ENCODE measurements at places on chromosomes 3 and 15. TPM values are rescaled to one million over a fixed set of nuclear protein-coding genes. Genes with fewer than 3 reads are reported as not detected.
A peak's percentile ranks its signal among the peaks of the same experiment; 100 is the strongest.

- no peak for DNase-seq
Observed at GRCh38 chr15:63544258-63545026, 40.0 kb downstream of the USP3 start.

The TEX9 gene
- total RNA-seq: 2.6 TPM

The CD200 gene
- total RNA-seq: 23.5 TPM

The ZNF35 gene
- 8.3 TPM for total RNA-seq

The LRRN1 gene
- total RNA-seq: 0.58 TPM

GRCh38 chr15:65832549-65833364 is 36.5 kb upstream of the RAB11A start:
- DNase-seq: peak; percentile 45

DNA sequence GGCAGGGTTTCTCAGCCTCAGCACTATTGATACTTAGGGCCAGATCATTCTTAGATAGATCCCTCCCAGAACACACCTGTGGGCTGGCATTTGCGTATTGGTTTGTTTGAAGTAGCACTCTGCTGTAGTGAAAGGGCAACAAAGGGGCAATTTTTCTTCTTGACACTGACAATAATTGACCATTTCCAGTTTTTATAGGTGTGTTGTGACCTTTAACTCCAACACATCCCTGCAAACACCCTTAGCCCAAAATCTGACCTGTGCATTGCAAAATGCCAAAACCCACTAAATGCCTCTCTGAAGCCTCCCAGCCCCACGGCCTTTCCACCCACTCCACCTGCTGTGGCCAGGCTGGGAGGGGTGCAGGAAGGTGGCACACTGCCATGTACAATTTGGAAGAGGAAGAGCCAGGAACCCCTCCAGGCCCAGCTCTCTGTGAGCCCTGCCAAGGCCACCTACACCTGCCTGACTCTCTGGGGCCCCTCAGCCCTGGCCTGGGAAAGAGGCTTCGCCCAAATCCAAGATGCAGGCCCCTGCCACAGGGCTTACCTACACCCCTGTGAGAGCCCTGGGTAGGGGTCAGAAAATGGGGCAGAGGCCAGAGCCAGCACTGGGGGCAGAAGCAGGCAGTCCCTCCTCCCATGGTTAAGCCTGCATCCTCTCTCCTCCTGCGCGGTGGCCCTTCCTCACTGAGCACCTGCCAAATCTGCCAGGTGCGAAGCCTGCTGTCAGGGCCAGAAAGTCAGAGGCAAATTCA is 9.6 kb upstream of the CYP11A1 start:
- DNase-seq: no peak

DNA sequence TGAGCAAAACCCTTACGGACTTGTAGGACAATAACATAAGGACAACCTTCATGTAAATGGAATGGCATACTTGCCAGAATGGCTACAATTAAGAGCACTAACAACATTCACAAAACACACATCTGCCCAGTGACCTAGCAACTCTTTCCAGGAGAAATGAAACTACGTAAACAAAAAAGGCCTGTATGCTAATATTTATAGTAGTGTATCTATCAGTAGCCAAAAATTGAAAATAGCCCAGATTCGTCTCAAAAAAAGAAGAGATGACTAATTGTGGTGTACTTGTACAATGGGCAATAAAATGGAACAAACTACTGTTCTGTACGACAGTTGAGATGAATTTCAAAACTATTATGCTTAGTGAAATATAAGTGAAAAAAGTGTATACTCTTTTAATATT is 38.4 kb downstream of the CMC1 start:
- no peak for DNase-seq

- DNase-seq: no peak
Observed at GRCh38 chr3:62467966-62468722, 94.8 kb upstream of the FEZF2 start.

- no peak for DNase-seq
Observed at GRCh38 chr15:60134609-60135008, 130.5 kb downstream of the FOXB1 start.

DNA sequence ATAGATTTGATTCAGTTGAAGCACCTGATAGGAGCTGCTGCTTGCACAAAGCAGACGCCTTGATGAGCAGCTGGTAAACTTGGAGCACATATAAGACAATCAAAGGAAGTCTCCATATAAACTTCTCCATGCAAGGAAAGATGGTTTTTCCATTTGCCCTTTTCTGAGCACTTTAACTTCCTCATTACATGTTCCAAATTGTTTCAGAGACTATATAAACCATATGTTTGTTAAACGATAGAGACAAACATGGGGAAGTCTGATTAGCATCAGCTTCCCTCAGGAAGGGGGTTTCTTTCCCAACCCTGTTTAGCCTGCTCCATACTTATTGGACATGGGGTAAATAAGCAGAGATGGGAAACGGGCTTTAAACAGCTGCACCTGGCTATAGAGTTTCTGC is 88.0 kb downstream of the DHX36 start:
- no peak for DNase-seq

DNA sequence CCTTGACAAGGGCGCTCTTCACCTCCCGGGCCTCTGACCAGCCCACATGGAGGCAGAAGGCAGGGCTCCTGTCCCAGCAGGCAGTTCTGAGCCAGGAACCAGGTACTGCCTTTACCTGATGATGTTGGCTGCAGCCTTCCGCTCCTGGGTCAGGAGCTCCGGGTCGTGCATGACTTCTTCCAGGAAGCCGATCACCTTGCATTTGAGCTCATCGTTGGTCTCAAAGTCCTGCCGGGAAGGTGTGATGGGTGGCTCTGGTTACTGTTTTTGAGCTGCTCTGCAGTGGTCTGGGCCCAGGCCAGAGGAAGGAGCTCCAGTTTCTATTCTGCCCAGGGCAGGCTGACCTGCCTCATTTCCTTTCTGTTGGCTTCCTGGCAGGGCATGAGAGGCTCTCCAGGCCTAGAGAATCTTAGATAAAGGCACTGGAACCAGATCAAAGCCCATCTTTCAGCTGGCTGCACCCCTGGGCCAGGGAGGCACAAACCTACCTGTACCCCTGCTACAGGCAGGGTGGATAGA is 53.2 kb upstream of the CTSH start:
- no peak for DNase-seq

DNA sequence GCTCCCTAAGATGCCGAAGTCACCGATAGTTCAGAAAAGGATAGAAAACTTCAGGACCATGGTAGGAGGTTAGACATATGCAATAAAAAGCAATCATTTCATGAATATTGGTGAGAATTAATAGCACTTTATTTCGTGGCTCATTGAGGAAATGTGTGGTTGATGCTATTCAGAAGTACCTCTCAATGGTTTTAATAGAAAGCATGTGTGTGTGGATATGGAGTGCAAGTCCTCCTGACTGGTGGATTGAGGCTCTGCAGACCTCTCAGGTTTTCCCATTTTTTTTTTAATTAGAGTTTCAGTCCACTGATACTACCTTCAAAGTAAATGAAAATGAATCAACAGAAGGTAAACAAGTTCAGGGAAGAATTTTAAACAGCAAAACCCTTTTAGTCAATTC is 384.3 kb upstream of the RARB start:
- no peak for DNase-seq
